Stimulated activated CD8-positive, alpha-beta memory T cell treated with anti-CD3 and anti-CD28 coated beads, Interleukin-4, amount 100 ng/mL, for 1 hour (primary cell): ENCODE measurements at places on chromosomes 4 and X.

DNA sequence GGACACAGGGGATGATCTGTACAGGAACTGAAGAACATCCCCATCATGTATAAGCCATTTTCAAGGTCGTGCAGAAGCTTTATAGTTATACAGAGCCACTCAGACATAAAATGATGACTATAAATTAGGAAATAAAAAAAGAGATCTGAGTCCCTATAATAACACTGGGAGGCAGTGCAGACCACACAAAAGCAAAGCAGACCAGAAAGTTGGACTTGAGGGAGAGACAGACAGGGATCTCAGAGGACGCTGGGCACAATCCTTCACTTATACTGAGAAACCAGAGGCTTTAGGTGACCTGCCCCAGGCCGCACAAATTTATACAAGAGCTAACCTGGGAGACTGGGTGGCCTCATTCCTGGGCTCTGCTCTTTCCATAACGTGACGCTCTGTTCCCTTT is 70.5 kb downstream of the HADH start:
- DNase-seq, result no peak

- DNase-seq, result no peak
Measured at GRCh38 chr4:140300271-140300970, 73.0 kb upstream of the SCOC start.

DNA sequence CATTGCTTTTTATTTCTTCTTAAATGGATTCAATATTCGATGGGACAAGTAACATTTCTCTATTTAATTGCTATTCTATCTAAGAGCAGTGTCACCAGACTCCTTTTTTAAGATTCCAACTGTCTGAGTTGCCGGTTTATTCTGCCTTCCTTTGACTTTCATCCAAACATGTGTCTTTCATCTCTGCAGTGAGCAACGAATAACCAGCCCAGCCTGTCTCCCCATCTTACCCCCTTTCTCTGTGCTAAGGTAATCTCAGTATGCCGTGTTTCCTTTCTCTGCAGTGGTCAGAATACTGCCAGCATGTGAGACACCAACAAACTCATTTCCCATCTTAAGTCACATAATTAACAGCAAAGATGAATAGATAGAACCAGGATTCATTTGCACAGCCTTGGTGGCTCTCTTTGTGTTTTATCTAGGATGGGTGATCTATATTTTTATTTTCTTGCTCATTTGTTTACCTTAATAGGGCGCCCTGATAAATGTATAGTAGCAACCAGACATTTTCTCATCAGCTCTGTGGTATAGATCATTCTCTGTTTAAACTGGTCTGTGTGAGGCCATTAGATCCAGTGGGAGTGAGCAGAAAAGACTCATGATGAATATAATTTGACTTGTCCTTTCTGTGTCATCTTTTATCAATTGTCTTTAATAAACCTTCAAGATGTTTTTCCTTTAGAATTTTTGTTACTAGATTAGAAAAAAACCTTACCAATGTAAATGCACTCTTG is 394.8 kb upstream of the IGFBP7 start:
- no peak for DNase-seq

DNA sequence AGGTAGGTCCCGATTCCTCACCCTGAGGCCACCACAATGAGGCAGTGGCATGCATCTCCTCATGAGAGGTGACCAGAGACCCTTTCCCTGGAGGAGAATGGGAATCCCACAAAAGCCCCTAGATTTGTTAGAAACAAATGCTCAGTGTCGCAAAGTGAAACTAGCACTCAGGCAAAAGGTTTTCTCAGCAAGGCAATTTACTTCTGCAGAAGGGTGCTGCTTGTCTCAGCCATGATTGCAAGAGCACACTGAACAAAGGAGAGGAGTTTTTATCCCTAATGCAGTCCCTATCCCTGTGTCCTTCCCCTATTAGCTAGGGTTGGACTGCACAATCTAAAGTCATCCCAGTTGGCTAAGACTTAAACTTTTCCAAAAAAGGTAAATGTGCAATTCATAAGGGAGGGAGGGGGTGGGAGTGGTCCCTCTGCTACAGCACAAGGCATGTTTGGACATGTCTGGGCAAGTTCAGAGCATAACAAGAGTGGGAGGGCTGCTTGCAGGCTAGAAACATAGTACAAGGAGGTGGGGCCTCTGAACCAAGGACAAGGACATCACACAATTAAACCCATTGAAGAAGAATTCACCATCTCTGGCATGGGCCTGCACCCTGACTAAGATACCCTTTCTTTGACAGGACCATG is 185.3 kb downstream of the CCNG2 start:
- no peak for DNase-seq

- DNase-seq, result no peak
Measured at GRCh38 chr4:152102436-152103000, 341.7 kb upstream of the GATB start.

DNA sequence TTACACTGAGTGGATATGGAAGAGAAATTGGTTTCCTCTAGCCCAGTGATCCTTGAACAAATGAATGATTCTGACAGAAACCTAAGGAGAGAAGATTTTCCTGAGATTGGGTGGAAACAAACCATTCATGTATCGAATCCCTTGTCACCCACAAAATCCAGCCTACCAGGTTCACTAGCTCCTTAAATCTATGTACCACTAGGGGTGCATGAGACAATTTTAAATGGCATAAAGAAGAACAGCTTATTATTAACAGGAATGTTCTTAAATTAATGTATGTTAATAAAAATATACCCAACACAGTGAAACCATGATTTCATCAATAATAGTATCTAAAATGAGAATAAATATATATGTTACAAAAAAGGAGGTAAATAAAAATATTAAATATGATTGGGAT is 118.4 kb upstream of the LNX1 start:
- DNase-seq, result no peak

DNA sequence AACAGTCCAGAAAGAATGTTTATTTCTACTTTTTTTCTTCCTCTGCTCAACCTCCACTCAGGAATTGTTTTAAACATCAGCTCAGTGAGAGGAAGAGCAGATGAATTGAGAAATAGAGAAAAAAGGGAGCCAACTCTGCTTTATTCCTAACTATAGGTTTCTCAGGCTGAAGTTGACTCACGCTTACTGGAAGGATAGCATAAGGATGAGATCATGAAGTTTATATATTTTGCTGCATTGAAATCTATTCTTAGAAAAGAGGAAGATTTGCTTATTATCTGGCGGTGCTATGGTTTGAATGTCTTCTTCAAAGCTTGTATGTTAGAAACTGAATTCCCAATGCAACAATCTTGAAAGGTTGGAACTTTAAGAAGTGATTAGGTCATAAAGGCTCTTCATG is 1673.4 kb upstream of the PCDH7 start:
- no peak for DNase-seq

DNA sequence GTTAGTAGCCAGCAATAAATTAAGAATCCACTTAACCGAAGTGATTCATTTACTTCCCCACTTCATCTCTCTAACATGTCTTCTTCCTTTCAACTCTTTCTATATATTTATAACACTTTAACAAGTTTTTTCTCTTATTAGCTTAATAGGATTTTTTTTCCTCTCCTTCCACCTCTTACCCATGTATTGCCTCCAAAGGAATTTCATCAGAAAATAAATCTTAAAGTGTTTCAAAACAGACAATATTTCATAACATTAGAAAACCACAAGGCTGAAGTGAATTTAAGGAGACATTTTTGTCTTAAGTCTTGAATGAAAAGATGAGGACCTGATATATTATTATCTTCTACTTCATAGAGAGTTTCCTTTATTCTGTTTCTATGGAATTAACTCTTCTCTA is 101.5 kb downstream of the PDGFC start:
- DNase-seq, result no peak

DNA sequence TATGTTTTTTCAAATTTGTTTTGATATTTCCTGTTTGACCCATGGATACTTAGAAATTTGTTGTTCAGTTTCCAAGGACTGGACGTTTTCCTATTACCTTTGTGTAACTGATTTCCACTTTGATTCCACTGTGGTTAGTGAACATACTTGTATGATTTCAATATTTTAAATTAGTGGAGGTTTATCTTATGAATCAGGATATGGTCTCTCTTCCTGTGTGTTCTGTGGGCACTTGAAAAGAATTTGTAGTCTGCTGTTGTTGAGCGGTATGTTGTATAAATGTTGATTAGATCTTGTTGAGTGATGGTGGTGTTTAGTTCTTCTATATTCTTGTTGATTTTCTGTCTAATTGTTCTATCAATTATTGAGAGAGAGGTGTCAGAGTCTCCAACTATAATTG is 21.2 kb upstream of the LAMTOR3 start:
- DNase-seq, result no peak

GRCh38 chr4:145566086-145566708 is 53.0 kb upstream of the MMAA start:
- DNase-seq, result no peak

GRCh38 chr4:179399054-179399782 is 1957.0 kb upstream of the AGA start:
- no peak for DNase-seq

DNA sequence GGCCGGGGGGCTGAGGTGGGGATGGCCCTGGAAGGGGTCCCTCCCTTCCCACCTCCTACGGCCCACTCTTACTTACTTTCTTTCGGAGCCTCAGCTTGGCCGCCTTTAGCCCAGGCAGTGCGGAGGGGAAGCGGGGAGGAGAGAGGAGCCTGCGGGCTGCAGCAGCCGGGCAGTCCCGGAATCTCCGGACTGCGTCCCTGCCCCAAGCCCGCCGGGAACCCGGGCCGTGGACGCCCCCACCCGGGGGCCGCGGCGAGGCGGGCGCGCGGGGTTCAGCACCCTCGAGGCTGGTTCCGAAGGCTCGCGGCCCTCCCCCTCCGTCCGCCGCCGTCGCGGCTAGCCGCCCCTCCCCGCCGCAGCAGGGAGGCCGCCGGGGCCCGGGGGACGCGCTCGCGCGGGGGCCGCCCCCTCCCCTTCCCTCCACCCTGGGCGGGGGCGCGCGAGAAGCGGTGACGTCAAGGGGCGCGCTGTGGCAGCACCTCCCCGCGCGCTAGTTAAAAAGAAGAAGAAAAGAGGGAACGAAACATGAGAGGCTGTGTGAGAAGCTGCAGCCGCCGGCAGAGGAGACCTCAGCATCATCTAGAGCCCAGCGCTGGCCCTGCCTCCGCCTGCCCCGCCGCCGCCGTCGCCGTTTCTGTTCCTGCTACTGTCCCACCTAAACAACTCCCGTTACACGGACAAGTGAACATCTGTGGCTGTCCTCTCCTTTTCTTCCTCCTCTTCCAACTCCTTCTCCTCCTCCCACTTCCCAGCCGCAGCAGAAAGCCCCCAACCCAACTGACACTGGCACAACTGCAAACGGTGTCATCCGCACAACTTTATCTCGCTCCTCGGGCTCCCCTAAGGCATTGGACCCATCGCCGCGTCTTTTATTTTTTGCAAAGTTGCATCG is at the start of gene HHIP:
HHIP (plus strand) TSS at position 526 of the 892 bp plus-strand sequence. CDS start 520 bp downstream, outside the sequence.
- DNase-seq, result no peak

DNA sequence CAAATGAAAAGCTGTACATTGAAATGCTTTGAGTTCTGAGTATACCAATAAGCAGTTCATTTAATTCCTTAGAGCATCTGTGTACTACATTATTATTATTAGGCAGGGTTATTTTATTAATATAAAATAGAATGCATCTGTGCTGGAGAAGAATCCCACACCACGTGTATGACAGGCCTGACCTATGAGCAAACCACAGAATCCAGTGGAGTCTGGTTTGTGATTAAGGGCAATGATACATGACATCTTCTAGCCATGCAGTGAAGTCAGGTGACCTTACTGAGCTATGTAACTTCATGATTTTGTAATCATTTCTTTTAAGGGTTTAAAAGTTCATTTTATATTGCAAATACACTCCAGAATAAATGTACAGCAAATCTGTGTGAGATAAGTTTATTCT is 1165.0 kb upstream of the TENM3 start:
- DNase-seq, result no peak

DNA sequence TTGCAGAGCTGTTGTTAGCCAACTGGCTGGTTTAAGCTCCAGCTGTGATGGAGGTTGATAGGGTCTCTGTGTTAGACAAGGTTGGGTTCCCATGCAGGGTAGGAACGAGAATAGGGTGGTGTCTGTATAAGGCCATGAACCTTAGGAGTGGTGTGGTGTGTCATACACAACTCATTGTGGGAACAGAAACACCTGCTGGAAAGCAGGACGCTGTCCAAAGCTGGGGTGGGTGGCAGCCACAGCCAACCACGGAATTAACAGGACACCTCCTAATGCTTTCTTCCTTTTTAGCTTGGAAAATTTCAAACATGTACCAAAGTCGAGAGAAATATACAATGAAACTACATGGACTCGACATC is 94.4 kb downstream of the ARHGAP10 start:
- no peak for DNase-seq

DNA sequence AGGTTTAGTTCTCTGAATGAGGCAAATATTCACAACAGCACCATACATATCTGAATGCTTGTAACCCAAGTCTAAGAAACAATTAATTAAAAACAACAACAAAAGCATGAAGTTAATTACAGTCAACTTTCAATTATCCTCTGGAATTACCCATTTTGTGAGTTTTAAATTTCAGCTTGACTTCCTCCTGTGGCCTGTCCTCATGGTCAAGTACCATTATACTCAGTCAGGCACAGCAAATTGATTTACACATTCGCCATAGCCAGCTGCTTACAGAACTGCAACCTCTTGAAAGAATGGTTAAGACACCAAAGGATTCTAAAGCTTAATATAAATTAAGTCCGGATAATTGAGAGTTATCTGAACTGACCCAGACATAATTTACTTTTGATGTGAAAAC is 306.5 kb downstream of the CAMK2D start:
- DNase-seq, result no peak

- no peak for DNase-seq
Measured at GRCh38 chr4:78601013-78601412, 49.4 kb downstream of the ANXA3 start.

DNA sequence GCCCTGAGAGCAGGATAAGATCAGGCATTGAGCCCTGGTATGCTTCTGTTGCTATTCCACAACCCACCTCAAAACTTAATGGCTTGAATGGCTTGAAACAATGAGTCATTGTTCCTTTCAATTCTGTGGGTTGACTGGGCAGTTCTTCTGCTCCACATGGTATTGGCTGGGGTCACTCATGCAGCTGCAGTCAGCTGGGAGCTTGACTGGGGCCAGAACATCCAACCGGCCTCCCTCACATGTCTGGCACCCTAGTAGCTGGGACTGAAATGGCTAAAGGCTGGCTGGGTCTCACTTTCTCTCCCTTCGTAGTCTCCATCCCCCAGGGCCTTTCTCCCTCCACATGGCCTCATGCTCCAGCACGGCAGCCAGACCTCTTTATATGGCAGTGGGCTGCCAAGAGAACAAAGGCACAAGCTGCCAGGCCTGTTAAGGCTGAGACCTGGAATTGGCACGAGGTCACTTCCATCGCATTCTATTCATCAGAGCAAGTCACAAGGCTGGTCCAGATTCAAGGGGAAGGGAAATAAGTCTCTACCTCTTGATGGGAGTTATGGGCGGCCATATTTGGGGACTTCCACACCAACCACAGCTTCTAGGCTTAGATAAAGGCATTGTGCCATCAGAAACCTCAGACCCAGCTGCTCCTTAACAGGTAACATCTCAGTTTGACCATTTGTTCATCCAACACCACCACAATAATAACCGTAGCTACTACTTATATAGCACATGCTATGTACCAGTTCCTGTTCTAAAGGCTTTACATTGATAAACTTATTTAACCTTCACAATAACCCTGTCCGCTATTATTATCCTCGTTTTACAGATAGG is 159.7 kb upstream of the ATP6AP2 start:
- no peak for DNase-seq
